Stimulated activated CD4-positive, alpha-beta T cell treated with anti-CD3 and anti-CD28 coated beads, Interleukin-1b, Interleukin-23, amount 100 ng/mL, for 24 hours (primary cell): ENCODE measurements at places on chromosomes 7 and 10.

DNA sequence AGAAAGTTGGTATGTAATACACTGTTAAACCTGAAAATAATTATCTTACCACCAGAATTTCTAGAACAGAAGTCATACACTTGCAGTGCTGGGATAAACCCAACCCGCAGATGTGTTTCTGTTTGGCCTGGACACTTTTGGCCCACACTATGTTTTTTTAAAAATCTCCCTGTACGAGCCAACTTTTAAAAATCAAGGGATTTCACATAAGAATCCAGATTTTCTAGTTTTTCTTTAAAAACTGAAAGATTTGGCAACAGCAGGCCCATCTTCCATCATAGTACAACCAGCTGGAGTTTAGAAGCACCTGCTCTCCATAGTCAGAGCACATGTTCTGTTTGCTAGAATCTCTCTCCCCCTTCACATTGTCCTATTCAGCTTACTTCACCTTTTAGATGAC lies 74.0 kb downstream of the TLL2 start:
- DNase-seq = no peak

GRCh38 chr10:29055101-29055500 lies 233.8 kb upstream of the LYZL1 start:
- no peak for DNase-seq

DNA sequence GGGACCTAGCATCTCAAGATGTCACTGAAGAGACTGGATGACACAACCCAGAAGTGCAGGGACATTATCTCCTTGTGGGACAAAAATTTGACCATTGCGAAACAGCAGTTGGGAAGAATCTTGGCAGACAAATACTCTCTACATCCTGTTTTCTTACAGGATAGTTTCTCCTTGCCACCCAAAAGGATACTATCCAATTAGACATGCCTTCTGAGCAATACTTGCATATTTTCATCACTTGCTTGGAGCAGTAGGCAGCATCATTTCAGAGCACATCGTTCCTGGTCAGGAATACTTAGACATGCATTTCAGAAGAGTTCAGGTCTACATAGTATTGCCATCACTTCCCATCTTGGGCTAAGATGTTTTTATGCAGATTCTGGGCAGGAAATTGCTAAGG lies 56.8 kb downstream of the FAS start:
- no peak for DNase-seq

- DNase-seq = no peak
Measured at GRCh38 chr10:52906046-52906445, 133.5 kb upstream of the MBL2 start.

- DNase-seq = no peak
Measured at GRCh38 chr10:126122881-126123280, 226.5 kb downstream of the FANK1 start.

DNA sequence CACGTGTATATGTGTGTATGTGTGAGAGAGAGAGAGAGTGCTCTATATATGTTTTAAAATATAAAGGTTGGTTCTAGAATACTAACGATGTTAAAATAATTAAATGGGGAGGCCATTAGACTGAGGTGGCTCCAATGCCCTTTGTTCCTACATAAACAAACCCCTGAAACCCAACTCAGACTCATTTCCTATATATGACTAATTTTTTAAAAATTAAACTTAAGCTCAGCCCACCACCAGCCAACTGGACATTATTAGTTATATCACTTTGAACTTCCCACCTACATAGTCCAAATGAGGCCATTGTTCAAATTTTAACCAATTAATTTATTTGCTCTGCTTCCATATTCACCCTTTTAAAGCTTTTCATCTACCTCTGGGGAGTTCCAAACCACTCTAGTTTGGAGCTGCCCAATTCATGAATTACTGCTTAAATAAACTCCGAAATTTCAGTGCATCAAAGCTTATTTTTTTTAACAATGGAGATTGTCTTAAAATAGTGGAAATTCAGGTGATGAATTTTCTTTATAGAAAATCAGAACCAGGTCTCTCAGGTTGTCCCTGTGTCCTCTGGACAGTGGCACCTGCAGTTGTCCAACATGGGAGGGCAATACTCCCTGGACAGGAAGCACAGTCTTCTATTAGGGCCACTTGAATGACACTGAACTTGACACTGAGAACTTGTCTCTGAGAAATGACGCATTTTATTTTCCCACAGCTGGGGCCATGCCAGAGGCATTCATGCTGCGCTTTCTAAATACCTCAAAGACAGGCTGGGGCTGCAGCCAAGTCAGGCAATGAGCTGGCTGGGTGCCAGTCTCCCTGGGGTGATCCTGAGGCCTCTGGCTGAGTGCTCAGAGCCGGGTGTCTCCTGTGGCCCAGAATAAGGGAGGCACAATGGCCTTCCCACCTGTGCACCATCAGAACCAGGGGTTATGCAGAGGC lies 109.5 kb upstream of the TMEM72 start:
- DNase-seq = no peak

DNA sequence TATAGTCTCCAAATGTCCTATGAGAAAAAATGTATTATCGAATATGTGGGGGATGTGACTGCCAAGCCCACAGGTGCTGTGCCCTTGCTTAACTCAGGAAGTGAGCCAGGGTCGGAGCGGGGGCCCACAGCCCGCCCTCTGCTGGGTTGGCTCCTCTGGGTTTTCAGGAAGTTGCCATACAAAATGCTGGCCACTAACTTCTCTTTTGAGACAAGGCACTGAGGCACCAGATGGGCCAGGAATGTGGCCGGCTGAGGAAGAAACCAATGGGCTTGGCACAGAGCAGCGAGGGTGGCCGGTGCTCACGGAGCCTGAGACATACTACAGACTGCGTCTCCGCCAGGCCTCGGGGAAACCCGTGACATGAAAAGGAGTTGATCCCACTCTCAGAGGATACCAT lies 58.9 kb downstream of the FAM53B start:
- DNase-seq = no peak

DNA sequence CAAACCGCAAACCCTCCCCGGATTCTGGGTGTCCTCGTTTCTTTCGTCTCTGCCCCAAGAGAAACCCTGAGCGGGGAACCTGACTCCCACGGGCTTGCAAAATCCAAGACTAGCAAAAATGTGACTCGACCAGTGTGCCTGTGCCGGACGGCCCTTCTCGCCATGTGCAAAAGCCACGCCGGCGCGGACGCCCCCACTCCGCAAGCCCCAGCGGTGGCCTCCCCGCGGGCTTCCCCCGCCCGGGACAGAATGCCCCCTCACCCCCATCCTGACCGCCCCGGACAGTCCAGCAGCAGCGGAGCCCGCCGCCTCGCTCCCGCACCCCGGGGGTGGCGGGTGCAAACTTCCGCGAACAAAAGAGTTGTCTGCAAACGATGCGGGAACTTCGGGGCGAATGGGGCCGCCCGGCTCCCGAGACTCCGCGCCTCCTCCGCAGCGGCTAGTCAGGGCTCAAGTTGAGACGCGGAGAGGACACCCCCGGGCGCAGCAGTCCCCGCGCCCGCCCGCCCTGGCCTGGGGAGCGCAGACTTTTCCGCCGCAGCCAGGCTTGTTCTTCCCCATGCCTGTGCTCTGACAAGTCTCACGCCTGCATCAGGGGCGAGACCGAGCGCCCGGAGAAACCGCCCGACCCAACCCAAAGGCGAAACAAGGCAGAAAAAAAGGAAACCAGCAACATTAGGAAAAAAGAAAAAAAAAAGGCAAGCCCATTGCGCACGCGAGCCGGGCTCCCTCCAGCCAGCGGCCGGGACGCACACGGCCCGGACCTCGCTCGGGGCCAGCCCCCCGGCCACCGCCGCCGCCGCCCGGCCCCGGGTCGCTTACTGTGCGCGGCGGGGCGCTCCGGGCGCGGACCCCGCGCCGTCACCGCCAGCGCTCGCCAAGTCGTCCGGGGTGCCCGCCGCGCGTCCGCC lies 732 bp downstream of the FAM53B start:
- no peak for DNase-seq

DNA sequence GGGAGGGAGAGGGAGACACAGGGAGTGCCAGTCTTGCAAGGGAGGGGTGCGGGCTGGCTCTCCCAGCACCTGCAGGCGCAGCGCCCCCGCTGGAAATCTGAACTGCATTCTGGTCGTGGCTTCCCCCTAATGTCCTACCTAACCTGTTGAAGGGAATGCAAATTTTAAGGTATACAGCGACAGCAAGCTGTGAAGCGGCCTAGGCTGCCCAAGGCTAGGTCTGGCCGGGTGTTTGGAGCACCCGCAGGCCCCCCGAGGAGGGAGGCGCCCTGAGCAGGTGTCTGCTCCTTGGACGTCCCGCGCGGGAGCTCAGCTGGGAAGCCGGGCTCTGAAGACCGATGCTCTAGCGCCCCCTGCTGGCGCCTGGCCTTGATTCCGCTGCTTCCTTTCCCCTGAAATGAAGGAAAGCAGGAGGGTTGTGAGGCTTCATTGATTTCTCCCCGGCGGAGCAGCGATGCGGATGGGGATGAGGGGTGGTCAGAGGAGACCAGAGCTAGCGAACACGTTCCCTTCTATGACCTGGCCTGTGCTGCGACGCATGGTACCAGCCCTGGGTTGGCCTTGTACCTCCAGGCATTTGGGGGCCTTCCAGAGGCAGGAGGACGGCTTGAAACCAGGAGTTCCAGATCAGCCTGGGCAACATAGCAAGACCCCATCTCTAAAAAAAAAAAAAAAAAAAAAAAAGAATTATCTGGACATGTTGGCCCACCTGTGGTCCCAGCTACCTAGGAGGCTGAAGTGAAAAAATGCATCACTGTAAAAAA lies 601.3 kb downstream of the GALNT17 start:
- DNase-seq = peak; percentile 52

DNA sequence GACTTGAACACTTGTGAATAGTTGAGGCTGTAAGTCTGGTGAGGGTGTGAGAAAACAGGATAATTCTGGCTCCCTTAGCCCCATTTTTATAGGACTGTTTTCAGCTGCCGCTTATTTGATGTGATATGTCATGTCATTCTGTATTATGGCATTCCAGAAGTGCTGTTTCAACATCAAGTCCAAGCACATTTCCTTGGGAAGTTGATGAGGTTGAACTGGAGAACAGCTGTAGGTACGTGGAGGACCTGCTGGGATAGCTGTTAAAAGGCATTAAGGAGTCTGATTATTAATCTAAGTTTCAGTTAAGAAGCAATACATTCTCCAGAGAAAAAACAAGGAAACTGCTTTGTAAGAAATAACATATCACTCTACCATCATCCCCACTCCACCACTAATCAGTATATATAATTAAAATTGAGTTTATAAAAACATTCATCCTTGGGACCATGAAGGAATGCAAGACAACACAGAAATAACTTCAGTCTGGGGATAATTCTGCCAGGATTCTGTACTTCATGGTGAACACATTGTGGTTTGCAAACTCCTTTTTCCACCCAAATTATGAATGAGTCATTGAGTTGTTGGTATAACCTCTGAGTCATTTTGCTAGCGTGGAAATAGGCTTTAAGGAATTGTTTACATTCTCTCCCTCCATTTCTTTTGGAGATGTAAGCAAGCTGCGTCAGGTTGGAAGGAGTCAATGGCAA lies 39.9 kb upstream of the TMEM229A start:
- no peak for DNase-seq

DNA sequence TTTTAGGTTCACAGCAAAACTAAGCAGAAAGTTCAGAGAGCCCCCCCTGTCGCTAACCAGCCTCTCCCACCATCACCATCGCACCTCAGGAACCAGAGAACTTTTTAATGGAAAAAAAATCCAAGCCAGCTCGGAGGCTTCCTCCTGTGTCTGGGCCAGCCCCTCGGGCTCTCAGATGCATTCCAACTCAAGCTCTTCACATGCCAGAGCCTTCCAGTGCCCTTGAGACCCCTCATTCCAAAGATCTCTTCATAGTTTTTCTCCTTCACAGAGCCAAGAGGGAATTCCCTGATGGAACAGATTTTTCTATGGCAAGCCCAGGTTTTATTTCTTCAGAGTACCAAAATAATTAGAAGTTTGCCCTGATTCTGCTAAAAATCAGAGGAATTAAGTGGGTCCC lies 153.4 kb upstream of the LANCL2 start:
- DNase-seq = no peak

DNA sequence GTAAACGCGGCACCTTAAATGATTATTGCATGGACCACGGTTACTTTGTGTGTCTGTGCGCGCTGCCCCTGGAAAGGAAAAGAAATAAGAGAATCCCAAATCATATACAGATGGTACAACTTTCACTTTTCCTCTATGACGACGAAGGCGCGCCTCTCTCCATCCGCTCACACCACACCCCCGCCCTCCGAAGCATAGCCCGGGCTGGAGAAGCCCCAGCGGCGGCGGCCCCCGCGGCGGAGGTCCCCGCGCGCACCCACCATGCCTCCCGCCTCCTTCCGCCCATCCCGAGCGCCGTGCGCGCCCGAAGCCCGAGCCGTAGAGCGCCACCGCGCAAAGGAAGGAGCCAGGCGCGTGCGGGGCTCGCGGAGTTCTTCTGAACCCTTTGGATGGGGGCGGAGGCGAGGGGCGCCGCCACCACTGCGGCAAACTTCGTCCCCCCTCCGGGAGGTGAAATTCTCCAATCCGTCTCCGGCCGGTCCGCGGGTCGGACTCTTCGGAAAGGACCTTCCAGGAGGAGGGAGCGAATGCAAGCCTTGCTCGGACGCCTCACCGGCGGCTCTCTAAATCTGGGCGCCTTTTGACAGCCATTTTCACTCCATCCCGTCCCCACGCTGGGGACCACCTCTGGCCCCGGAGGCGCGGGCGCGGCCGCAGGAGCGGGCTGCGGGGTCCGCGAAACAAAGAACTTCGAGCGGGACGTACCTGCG lies 588 bp downstream of the GLI3 start:
- no peak for DNase-seq

DNA sequence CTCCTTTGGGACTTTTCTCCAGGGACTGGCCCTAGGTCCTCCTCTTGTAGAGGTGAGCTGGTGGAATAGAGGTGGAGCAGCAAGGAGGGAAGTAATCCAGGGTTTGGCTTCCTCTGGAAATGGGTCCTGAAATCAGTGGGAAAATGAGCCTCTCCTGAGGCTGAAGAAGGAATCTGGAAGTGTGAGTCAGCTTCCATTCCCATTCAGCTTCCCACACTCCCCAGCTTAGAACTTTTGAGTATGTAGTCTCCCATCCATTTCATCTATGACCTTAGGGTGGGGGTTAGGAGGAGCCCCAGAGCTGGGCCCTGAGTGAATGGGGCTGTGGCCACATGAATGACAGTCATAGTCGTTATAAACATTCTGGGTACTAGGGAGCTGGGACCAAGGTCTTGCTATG lies 17.7 kb downstream of the LDB1 start:
- DNase-seq = no peak

DNA sequence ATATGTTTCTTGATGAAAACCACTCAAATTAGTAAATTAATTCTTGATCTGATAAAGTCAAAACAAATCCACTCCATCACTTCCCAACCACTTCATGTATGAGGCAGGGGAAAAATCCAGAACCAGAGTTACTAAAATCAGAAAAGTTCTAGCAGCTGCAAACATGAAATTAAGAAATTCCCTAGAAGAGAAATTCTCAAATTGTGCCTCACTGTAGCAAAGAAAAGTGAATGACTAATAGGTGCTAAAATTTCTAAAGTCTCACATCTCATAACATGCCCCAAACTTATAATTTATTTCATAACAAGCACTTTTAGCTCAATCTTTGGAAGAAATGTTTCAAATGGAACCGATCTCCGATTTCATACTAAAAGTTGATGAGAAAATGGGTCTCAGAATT lies 345.0 kb upstream of the AOAH start:
- no peak for DNase-seq

- no peak for DNase-seq
Measured at GRCh38 chr10:114315566-114316420, 76.7 kb downstream of the VWA2 start.

GRCh38 chr10:6313111-6313895 lies 110.6 kb downstream of the PFKFB3 start:
- DNase-seq = no peak

- DNase-seq = no peak
Measured at GRCh38 chr7:48301201-48301600, 129.9 kb downstream of the ABCA13 start.
